ENCODE measurements at places on chromosomes 6 and 20.

DNA sequence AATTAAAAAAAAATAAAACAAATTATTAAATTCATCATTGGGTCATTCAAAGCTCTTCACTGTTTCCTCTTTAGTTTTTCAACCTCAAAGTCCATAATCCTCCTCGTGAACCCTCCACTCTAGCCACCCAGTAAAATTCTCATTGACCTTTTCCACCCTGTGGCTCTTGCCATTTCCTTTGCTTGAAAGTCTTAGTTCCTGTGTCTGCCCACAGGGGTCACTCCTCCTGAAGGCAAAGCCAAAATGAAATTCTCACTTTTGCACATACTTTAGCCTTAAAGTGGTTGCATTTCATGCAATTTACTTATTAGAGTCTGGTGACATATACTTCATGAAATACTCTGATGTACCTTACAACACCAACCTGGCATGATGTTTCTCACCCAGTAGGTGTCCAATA, 263.7 kb downstream of the BMP2 start:
- DNase-seq: no peak

GRCh38 chr6:13689511-13690256, 22.0 kb downstream of the RANBP9 start:
- DNase-seq: no peak

GRCh38 chr20:4829514-4830215, 108.0 kb downstream of the PRND start:
- DNase-seq: no peak

GRCh38 chr6:56291302-56291917, 44.0 kb upstream of the COL21A1 start:
- no peak for DNase-seq

DNA sequence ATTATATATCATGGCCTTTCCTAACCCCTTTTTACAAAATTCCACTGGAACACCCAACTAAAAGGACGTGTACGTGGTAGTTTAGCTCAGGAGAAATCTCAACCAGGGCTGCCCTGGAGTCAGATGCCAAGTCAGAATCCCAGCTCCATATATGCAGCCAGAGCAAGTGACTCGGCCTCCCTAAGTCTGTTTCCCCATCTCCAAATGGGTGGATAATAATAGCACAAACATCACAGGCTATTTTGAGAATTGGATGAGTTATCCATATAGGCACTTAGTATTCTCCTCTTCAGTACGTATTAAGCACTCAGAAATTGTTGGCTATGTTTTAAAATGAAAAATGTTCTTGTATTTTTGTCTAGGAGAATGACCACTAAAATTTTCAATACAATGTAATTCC, 481.5 kb downstream of the CD109 start:
- no peak for DNase-seq

DNA sequence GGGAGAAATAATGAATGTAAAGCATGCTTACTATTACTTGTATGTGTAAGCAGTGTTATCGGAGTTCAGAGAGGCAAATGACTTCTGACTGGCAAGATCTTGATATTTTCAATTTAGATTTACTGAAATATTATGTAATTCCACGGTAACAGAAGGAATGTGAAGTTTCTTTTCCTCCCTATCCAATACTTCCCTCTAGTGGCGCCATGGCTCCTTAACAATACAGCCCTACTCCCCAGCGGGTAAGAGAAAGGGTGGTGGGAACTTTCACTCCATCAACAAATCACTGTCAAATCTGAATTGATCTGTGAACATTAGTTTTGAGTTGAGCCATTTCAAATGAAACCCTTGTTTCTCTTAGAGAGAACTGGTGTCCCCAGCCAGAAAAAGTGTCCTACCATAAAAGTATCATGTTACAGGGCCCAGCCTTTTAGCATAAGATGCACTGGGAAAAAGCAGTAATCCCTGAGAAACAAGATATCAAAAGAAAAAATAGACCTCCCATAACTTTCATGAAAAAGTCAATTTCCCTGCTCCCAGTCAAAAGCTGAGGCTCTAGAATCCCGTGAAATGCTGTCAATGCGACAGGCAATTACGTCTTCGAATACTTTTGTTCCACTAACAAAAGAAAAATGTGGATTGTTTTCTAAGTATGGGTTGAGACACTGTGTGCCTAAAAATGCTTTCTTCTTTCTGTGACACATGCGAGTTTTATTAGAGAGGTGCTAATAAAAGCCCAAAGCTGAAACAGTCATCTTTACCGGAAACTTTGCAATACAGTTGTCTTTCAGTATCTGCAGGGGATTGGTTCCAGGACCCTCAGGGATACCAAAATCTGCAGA, 12.9 kb downstream of the COX7A2 start:
- no peak for DNase-seq

DNA sequence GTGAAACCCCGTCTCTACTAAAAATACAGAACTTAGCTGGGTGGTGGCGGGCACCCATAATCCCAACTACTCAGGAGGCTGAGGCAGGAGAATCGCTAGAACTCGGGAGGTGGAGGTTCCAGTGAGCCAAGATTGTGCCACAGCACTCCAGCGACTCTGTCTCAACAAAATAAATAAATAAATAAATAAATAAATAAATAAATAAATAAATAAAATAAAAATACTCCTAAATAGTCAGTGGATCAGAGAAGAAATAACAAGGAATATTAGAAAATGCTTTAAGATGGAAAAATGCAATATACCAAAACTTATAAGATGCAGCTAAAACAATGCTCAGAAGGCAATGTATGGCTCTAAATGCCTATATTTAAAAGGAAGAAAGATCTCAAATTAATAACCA, 39.0 kb upstream of the SASH1 start:
- no peak for DNase-seq

DNA sequence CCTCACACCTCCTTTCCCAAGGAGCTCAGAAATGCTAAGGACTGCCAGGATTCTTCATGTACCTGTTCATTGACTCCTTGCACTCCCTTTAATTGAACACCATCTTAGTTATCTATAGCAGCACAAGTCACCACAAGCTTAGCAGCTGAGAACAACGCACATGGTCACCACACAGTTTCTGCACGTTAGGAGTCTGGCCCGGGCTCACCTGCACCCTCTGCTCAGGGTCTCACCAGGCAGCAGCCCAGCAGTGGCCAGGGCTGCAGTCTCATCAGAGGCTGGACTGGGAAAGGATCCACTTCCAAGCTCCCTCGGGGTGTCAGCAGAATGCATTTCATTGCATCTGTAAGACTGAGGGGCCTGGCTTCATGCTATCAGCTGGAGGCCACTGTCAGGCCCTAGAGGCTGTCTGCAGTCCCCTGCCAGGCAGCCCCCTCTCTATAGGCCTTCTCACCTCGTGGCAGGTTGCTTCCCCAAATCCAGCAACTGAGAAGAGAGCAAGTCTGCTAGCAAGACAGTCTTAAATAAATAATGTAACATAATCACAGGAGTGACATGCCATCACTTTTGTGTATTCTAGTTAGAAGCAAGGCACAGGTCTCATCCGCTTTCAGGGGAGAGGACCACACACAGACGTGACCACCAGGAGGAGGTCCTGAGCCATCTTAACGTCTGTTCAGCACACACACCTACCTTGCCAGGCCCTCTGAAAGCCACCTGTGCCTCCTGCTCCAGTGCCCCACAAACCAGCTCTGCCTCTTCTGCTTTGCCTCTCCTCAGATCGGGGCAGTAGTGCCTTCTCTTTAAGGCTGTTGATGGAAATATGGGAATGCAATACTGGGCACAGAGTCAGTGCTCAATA, 165.2 kb upstream of the CST7 start:
- no peak for DNase-seq

Data from AG04449 (cell line).